Cardiac fibroblast (primary cell): ENCODE measurements at places on chromosomes 3 and 15.

GRCh38 chr3:178067721-178068120, 468.5 kb upstream of the KCNMB2 start:
- peak; percentile 59 for DNase-seq

DNA sequence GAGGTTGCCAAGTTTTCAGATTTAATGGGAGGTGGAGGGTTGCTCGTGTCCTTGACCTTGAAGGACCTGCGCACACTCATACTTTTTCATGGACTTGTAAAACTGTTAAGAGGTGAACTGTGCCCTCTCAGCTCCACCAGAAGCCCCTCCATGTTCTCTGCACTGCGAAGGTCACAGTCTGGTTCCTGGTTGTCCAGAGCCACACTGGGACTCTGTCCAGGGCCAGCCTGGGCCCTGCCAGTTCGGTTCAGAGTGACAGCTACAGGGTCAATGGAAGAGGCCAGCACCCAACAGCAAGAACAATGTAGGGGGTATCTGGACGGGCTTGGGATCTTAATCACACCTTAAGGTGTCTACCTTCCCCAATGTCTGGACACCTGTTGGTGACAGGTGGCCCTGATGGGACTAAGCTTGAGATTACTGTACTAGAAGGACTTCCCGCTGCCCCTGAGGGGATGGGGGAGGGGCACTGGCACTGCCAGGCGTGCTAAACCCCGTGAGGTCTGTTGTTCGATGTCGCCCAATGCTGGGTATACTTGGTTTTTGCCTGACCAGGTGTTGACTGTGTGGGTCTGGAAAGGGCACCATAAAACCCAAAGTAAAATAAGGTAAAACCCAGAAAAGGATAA, 34.7 kb downstream of the GRK7 start:
- no peak for DNase-seq

GRCh38 chr3:72380193-72380592, 468.1 kb downstream of the SHQ1 start:
- peak; percentile 47 for DNase-seq

DNA sequence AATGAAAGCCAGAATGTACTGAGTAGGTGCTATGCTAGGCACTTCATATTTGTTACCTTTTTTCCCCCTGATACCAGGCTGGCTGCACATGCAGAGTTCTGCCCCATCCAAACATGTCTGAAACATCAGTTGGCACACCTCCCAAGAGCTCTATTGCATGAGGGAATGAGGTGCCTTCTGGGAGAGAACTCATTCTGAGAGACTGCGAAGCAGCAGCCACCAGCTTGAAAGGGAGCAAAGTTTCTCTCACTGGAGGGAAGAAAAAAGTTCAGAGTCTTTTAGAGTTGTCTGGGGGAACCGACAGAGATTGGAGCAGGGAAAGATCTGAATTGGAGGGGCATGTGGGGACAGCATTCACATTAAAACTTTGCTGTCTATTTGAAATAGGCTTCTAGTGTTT, 84.1 kb downstream of the AGBL1 start:
- no peak for DNase-seq
